Skin of body (tissue), 3 donors: ENCODE measurements at places on chromosomes 7 and 10. TPM values are rescaled to one million over a fixed set of nuclear protein-coding genes. Genes with fewer than 3 reads are reported as not detected.
A peak's percentile ranks its signal among the peaks of the same experiment; 100 is the strongest.

- no peak for DNase-seq
Observed at GRCh38 chr7:73847941-73848723, 5.8 kb upstream of the METTL27 start.

DNA sequence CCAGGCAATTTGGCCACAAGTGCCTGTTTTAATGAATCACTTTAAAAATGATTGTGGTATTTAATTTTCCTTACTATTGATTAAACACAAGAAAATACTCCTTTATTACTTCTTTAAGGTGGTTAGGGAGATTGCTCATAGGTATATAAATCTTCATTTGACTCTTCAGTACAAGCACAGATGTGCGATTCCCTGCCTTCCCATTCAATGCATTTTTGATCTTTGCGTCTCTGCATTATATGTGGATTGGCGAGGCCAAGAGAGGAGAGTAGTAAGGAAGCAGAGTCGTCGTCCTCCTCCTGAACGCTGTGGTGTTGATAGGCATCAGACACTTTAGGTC, 683.7 kb downstream of the LRMDA start:
- DNase-seq: no peak

- no peak for DNase-seq
Observed at GRCh38 chr7:115410972-115411686, 489.2 kb downstream of the MDFIC start.

DNA sequence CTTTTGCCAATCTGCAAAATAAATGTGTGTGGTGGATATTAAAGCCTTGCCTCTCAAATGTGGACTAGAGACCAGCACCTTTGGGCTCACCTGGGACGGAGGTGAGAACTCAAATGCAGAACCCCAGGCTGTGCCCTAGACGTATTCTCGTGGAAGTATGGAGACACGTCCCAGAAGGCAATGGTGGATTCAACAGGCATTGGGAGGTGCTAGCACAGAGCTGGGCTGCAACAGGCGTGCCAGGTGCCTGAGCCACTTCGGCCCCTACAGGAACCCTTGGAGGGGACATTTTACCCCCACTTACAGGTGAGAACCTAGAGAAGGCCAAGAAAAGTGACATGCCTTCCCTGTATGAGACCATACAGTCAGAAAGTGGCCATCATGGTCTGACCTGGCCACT, 12.2 kb downstream of the DDX56 start:
- DNase-seq: no peak

- no peak for DNase-seq
Observed at GRCh38 chr10:132189016-132189415, 2.3 kb downstream of the DPYSL4 start.

GRCh38 chr10:120402147-120402766, 54.8 kb upstream of the PLPP4 start:
- DNase-seq: no peak

Gene LLCFC1
- total RNA-seq: not detected

DNA sequence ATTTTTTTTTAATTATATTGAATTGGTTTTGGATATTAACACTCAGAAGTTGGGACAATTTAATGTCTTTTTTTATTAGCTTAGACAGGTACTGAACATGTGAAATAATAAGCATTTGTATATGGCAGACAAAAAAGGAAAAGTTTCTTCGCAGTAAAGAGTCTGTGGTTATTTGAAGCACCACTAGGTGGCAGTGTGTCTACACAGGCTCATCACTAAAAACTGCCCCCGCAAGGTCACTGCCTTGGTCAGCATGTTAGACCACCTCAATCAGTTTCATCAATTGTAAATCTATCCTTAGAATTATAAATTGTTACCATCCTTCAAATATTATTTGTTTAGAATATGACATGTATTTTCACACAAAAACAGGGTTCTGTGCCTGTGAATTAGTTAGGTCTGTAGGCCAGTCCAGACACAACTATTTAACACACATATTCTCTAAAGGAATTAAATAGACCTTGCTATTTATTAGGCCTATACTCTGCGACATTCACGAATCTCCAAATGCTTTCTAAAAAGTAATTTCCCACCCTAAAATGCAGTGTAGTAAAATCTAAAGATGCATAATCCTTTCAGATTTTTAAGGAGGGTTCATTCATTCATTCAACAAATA, 17.0 kb downstream of the PNLIPRP3 start:
- DNase-seq: no peak

Gene HACD1
- 13.0 TPM for total RNA-seq

Gene TYW1
- 22.5 TPM for total RNA-seq

DNA sequence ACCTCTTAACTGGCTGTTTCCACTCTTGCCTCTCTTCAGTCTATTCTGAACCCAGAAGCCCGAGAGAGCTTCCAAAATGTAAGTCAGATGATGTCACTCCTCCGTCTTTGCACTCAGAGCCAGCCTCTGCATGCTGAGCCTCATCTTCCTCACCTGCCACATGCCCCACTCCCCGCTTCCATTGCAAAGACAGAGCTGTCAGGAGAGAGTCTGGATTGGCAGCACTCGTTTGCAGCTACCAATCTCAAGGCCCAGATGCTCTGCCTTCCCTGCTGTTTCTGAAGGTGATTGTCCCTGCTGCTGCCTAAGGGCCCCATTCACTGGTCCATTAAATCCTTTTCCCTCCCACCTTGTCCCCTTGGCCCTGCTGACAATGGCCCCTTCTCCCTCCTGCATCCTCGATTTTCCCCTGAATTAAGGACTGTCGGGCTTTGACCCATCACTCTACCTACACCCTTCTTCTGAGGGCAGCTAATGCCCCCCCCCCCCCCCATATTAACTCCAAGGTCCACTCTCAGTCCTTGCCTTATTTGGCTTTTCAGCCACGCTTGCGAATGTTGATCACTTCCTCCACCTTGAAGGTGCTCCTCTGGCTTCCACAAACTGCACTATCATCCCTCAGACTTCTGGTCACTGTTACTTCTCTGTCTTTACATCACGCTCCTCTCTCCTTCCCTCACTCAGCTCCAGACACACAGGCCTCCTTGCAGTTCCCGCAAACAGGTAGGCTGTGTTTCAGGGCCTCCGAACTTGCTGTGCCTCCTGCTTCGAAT, 98.5 kb downstream of the CHN2 start:
- DNase-seq: no peak

GRCh38 chr7:2508327-2509215, 11.0 kb upstream of the LFNG start:
- peak; percentile 82 for DNase-seq

Gene CPN1
- not detected for total RNA-seq

- no peak for DNase-seq
Observed at GRCh38 chr10:43299579-43299978, 32.7 kb upstream of the RASGEF1A start.

DNA sequence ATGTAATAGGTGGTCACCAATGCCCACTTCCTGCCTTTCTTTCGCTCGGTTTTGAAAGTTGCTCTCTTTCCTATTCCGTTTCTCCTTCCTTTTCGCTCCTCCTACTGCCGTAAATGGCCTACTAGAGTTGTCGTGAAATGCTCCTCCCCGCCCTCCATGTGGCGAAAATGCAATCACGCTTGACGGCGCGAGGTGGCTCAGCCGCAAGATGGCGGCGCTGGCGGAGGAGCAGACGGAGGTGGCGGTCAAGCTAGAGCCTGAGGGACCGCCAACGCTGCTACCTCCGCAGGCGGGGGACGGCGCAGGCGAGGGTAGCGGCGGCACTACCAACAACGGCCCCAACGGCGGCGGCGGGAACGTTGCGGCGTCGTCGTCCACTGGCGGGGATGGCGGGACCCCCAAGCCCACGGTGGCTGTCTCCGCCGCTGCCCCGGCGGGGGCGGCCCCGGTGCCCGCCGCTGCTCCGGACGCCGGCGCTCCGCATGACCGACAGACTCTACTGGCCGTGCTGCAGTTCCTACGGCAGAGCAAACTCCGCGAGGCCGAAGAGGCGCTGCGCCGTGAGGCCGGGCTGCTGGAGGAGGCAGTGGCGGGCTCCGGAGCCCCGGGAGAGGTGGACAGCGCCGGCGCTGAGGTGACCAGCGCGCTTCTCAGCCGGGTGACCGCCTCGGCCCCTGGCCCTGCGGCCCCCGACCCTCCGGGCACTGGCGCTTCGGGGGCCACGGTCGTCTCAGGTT, at the start of gene TAF5:
Gene TAF5 (plus strand): TSS at position 195 of the 737 bp plus-strand sequence. CDS start 14 bp downstream, at position 209.
- DNase-seq: peak; percentile 94

- DNase-seq: no peak
Observed at GRCh38 chr10:48759113-48759901, 74.6 kb downstream of the WDFY4 start.

DNA sequence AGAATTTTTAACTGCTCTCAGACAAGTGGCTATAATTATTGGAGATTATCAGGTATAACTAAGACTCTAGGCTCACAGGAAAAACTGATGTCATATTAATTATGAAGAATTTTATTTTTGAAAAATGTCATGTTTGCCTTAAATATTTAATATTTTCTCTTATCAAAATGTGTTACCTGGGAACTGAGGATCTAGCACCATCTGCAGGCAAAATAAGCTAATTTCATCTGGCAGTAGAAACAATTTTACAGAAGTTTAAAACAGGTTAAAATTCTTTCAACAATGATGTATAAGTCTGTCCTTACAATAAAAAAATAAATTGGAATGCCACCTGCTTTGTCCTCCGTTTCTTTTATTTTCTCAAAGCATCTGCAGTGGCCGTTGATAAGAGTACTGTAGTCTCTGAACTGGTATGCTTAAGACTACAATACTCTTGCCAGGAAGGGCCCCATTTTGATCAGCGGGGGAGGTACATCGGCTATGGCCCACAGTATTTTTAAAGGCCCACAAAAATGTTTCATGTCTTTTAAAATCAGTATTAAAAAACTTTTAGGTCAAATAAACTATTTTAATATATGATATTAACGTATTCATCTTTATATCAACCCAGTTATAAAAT, 81.3 kb downstream of the VWDE start:
- peak; percentile 24 for DNase-seq

GRCh38 chr10:118961436-118961835, 68.1 kb upstream of the NANOS1 start:
- DNase-seq: no peak

- no peak for DNase-seq
Observed at GRCh38 chr10:105351187-105351586, 710.1 kb downstream of the SORCS3 start.

Gene NPFFR1
- total RNA-seq: 0.59 TPM

DNA sequence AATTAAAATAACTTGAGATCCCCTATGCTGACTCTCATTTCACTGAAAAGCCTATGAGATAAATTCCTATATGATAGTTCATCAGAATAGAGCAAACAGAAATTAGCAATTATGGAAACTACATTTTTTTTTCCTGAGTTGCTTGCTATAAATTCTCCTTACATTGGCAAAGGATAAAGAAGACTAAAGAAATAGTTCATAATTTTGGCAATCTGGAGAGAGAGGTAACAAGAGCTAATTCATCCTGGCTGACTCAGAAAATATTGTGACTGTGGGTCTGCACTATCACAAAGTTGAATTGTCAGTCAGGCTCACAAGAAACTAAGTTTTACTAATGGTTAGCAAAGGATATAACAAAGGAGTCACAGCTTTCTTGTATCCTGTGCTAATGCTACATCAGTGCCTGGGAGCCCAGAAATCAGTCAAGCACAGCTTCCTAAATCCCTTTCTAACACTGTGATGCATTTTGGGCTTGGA, 483.0 kb downstream of the MAGI2 start:
- no peak for DNase-seq

Gene PRKG1
- 41.8 TPM for total RNA-seq

- DNase-seq: no peak
Observed at GRCh38 chr10:3754727-3755439, 30.1 kb downstream of the KLF6 start.
